ENCODE measurements at places on chromosomes 7 and 10.

DNA sequence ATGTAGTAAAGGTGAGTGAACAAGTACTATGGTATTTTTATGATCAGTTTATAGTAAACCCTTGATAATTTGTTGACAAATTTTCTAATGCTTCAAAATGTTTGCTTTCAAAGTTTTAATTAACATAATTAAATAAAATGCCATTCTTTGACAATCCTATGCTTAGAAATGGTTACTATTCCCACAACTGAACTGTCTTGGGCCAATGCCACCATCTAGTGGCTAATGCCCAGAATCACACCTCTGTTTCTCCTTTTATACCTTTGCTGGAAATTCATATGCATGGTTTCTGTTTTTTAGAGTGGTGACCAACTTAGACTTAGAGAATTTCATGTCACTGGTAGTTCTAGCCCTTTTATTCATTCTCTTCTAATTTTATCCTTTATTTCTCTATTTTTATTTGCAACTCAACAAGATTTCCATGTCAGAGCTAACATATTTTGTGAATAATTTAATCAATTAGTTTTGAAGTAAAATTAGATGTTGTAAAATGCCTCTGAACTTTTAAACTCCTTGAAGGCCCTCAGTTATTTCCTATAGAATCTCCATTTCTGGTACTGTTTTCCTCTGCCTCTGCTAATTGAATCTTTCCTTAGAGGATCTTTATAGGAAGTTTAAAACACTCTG, 31.1 kb downstream of the PCGF5 start:
- peak; percentile 56 for DNase-seq

DNA sequence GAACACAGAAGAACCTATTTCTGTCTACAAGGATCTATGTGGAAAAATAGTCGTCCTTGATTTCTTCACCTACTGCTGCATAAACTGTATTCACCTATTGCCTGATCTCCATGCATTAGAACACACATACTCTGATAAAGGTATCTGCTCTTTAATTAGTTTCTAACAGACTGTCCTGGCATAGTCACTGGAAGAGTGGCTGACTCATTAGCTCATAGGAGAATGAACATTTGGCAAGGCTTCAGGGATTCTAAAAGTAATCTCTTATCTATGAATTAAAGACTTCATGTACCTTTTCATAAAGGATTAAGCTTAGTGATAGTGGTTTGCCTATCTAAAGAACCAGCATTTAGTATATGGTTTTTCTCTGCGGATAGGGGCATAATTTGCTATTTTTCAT, 4.1 kb downstream of the NHLRC2 start:
- peak; percentile 18 for DNase-seq

DNA sequence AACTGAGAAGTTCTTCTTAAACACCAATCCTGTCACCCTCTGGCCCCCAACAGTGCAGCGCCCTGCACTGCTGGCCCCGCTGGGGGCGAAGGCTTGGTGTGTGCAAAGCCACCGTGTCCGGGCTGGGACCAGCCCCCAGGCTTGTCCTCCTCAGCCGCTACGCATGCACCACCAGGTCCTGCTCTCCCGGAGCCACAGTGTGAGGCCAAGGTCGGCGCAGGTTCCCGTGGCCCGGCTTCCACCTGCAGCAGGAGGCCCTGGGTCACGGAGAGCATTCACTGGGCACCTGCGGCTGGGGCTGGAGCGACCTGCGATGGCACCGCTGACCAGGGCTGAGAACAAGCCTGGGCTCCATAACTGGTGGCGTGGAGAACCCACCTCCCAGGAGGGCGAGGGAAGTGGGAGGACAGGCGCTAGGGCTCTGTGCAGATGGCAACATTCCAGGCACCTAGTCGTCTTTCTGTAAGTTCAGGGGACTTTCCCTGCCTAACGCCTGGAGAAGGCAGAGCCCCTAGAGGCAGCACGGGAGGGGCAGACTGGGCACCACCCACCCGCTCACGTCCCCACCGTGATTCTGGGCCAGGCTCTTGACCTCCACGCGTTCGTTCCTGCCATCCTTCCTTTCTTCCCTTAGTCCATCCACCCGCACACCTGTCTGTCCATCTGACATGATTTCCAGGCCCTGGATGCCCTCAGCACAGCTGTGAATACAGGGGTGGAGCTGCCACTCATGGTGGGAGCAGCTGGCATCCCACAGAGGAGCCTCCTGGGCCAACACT, 271.6 kb downstream of the ELFN1 start:
- DNase-seq: no peak

- no peak for DNase-seq
Observed at GRCh38 chr10:14328881-14329672, 1.6 kb downstream of the FRMD4A start.

- peak; percentile 60 for DNase-seq
Observed at GRCh38 chr10:74825371-74826141, 844 bp upstream of the KAT6B start.

DNA sequence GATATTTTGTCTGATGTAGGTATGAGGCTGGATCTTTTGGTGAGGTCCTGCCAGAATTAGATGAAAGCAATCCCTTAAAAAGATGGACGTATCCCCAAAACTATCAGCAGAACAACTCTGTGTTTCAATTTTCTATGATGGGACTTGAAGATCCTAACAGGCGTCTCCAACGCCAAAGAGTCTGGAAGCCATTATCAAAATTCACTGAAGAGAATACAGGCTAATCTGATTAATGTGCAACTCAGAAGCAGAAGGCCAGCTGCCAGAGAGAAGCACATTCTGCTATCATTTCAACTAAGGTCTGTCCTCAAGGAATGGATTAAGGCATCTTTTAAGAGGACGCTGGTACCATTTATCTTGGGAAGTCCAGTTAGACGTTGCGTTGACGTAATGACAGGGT, 119.7 kb downstream of the FGFR2 start:
- no peak for DNase-seq

GRCh38 chr7:112162784-112163506, 43.3 kb downstream of the DOCK4 start:
- DNase-seq: no peak

DNA sequence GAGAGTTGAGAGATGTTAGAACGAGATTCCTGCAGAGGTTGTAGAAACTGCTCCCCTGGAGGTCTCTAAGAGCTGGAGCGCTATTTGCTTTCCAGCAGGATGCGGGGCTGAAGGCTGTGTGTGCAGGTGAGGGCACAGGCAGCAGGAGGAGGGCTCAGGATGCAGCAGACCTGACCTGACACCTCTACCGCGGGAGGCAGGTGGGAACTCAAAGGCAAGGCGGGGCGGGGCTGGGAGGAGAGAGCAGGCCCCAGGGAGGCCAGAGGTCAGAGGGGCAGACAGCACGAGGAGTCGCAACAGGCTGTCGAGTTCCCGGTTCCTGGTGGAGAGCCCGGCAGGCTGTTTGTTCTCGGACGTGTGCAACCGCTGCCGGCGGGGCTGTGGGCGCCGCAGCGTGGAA, 7.9 kb upstream of the CRTAC1 start:
- DNase-seq: no peak

- DNase-seq: no peak
Observed at GRCh38 chr10:132548106-132548823, 10.7 kb downstream of the INPP5A start.

GRCh38 chr7:25256333-25256819, 28.1 kb upstream of the NPVF start:
- DNase-seq: no peak

- DNase-seq: peak; percentile 55
Observed at GRCh38 chr7:2689951-2690705, 2.1 kb downstream of the AMZ1 start.

DNA sequence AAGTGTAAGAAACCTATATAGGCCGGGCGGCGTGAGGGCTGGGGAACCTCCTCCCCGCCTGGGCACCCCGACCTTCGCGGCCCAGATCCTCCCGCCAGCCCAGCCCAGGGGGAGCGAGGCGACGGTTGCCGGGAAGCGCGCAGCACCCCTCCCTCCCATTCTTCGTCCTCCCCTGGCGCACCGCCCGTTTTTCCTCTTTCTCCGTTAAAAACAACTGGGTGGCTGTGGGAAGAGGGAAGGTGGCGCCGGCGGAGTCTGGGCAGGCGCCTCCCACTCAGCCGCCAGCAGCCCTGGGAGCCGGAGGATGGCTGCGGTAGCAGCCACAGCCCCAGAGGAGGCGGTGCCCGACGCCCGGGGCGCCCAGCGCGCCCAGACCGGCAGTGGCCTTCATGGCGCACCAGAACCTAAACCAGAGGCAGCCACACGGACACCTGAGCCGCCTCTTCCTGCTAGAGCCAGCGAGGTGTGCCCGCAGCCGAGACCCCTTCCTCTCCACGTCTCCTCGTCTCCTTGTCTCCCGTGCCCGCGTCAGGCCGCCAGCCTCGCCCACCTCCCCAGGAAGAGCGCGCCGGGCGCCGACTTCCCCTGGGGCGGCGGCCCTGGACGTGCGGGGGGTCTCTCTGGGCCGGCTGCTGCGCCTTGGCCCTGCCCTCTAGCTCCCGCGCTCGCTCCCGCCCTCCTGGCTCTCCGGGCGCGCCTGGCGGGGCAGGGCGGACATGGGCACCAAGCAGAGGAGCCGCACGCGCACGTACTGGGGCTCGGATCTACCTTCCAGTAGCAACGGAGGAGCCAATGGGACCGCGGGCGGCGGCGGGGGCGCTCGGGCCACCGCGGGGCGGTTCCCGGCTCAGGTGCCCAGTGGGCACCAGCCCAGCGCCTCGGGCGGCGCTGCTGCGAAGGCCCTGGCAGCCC, 32.8 kb upstream of the SFTPD start:
- DNase-seq: peak; percentile 59

All from fibroblast of skin of right biceps (primary cell).